Eye (tissue), 1 donor: ENCODE measurements at places on chromosomes 3 and 15.
A peak's percentile ranks its signal among the peaks of the same experiment; 100 is the strongest.

DNA sequence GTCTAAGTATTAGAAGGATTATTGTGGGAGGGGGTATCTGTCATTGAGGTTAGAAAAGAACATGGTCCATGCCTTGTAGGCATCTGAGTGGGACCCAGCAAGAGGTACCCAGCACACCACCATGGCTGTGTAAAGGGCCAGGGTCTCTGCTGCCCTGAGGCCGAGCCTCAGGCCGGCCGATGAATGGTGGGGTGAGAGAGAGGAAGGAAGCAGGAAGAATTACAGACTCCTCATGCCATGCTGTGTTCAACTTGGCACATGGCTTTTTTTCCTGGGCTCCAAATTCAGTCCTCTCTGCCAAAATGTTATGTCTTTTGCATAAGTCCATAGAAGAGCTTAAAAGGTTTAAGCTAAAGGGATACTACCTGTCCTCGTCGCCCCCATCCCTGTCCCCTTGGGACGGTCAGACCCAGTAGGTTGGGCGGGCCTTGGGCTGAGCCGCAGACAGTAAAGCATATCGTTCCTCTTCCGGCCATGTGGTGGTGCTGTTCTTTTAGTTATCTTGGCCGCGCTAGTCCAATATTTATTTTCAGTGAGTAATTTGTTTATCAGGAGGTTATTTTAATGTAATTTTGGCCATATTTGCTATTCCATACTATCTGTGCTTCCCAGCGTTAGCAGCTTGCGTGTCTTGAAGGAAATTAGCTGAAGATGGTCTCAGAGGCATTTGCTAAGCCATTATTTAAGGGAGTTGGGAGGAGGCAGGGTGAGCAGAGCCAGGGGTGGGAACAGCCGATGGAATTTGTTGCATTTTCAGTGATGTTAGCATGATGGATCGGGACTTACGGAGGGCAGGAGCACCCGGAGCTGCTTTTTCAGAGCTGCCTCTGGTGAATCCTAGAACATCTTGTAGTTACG, 152.4 kb downstream of the AGBL1 start:
- DNase-seq: peak; percentile 80

DNA sequence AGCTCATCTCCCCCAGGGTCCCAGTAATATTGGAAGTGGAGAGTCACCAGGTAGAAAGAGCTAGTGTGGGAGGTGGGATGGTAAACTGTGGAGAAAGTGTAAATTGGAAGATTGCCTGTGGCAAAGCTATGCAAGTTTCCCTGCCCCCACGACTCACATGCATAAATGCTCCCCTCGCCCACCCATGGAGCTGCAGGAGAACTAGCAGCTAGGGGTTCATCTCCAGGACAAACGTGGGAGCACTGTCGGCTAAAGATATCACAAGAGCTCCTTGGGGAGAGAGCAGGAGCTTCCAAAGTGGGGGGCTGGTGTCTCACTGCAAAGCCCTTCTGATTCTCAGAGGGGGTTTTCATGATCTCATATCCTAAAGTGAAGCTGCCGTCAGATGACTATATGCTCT, 91.4 kb upstream of the PLCL2 start:
- DNase-seq: no peak

DNA sequence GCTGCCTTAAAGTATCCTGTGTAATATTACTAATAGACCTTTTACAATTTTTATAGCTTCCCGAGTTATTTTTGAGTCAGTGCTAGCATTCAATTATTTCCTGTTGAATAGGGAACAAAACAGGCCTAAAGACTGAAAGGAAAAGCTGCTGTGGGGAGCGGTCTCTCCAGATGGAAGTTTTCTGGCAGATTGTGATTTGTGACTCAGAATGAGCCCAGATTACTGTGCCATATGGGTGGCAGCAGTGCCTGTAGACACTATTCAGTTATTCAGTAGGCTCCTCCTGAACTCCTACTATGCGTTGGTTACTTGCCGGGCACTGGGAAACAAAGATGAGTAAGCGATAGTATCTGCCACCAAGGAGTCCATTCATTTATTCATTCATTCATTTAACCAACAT, 211.8 kb downstream of the CHST2 start:
- peak; percentile 35 for DNase-seq

DNA sequence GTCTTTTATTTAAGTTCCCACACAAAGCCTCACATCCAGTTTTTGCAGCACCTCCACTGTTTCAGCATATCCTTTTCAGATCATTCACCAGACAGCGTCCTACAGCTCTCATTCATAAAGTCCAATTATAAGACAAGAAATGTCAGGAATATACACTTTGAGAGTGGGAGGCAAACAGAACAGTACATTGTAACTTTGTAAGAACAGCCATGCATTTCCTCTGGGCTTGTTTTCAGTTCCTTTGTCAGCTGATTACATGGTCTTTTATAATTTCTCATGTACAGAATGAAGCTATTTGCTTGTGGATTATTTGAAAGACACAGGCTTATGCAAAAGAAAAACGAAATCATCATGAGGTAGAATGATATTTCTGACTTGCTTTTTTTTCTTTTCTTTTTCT, 85.7 kb downstream of the SOX2 start:
- DNase-seq: no peak

- peak; percentile 10 for DNase-seq
These were observed 336.2 kb upstream of the TPM1 start for GRCh38 chr15:62706317-62706716.

- DNase-seq: no peak
These were observed 4.9 kb downstream of the MGLL start for GRCh38 chr3:127817406-127817841.
